Activated T-helper 9 cell treated with anti-CD3 and anti-CD28 coated beads, Interleukin-2, amount 50 U/mL, for 16 hours (primary cell): ENCODE measurements at places on chromosomes 7 and 10.

- no peak for DNase-seq
These were observed 92.4 kb upstream of the BTBD16 start for GRCh38 chr10:122178655-122179054.

- no peak for DNase-seq
These were observed 167.1 kb downstream of the NEURL1 start for GRCh38 chr10:103660364-103661197.

DNA sequence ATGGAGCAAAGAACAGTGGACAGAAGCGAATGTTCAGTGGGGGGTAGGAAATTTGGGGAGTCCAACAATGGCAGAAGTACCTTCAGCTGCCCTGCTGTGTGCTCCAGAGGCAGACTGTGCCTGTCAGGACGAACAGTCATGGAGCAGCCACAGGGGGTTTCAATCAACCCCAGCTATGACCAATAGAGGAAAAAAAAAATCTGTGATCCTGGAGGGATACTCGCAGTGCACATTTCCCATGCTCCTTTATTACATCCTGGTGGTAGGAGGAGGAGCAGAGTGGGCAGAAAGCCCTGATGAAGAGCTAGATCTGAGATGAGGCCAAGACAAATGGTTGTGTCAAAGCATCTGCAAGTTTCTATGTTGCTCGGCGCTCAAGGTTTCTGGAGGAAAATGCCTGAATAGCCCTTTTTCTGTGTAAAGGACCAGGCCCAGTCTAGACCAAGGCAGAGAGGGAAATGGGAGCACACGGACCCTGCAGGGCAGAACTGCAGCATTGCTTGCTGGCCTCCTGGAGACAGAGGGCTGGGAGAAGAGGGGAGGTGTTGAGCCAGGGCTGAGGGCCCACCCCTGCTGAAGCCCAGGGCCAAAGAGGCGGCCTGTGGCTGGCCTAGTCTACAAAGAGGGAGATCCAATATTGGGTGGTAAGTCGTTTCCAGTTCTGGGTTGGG lies 201.5 kb downstream of the GRID1 start:
- no peak for DNase-seq

GRCh38 chr7:74561898-74562613 lies 95.5 kb upstream of the GTF2I start:
- DNase-seq = no peak

- DNase-seq = peak; percentile 63
These were observed 41.5 kb upstream of the BNIP3 start for GRCh38 chr10:132023092-132023811.

DNA sequence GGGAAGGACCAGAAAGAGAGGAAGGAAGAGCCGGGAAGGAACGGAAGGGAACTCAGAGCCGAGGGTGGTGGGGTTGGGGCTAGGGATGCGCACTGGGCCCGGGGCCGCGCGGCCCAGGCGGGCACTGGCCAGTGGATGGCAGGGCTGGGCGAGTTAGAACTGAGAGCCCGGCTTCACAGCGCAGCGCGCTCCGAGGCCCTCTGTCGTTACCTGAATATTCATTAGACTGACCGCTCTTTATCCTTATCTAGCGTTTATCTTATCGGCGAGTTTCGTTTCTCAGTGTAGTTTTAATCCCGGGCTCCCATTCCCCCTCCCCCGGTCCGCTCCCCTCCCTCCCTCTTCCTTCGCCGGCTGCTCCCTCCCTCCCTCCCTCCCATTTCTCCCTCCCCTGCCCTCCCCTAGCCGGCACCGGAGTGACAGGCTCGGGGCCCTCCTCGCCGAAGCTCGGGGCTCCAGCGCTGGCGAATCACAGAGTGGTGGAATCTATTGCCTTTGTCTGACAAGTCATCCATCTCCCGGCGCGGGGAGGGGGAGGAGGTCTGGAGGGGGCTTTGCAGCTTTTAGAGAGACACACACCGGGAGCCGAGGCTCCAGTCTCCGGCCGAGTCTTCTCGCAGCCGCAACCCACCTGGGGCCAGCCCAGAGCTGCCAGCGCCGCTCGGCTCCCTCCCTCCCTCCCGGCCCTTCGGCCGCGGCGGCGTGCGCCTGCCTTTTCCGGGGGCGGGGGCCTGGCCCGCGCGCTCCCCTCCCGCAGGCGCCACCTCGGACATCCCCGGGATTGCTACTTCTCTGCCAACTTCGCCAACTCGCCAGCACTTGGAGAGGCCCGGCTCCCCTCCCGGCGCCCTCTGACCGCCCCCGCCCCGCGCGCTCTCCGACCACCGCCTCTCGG lies at the start of gene PAX2:
Gene PAX2 (plus strand): TSS at position 596 of the 895 bp plus-strand sequence. CDS start 679 bp downstream, outside the sequence.
- DNase-seq = no peak

DNA sequence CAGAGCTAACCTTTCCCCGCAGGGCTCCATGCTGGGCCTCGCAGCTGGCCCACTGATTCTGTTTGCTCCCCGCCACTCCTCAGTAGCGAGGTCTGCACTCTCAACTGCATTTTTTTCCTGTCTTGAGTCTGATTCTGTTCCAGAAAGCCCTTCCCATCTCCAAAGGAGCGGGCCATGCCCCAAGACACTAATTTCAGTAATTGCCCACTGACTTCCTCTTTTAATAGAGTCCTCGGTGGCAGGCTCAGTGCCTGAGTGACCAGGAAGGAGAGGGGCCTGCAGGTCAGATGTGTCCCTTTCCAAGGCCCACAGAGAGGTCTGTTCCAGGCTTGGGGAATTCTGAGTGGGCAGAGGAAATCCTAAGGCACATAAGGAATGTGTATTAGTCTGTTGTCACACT lies 77.4 kb downstream of the ADCY1 start:
- DNase-seq = no peak

GRCh38 chr7:39507866-39508551 lies 58.2 kb upstream of the YAE1 start:
- DNase-seq = no peak

- DNase-seq = no peak
These were observed 39.2 kb upstream of the PPP1R3C start for GRCh38 chr10:91672021-91672608.

- no peak for DNase-seq
These were observed 110.8 kb downstream of the REEP3 start for GRCh38 chr10:63631991-63632390.

GRCh38 chr10:7035126-7035761 lies 375.6 kb downstream of the SFMBT2 start:
- DNase-seq = peak; percentile 20

DNA sequence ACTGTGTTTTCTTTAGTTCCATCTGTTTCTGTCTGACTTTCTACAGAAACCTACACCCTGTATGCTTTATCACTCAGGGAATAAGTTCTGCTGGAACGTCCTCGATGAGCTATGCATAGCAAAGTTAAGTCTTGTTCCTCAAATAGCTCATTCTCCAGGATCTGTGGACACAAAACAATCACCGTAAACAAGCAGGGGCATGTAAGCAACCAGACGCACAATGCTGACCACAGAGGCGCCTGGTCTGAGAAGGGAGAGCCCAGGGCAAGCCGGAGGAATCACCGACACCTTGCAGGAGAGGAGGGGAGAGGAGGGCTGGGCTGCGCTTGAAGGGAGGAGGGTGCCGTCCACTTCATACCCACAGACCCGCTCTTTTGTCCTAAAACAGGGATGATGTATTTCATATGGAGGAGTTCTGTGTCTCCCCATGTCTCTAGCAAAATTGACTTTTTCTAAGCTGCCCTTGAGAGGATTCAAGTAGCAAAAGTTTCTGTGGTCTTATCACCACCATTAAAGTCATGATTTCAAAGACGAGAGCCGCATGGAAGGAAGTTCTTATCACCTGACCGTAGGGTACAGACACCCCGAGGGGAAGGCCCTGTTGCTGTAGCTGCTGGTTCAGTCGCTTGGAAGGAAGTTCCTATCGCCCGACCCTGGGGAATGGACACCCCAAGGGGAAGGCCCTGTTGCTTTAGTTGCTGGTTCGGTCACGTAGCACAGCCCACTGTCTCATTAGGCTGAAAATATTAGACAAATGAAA lies 14.3 kb downstream of the CALML3 start:
- no peak for DNase-seq

- DNase-seq = no peak
These were observed 293.0 kb upstream of the AKR1E2 start for GRCh38 chr10:4532976-4533375.

- DNase-seq = no peak
These were observed 181.7 kb downstream of the PLXNA4 start for GRCh38 chr7:132394283-132395198.

GRCh38 chr7:15764851-15765382 lies 78.4 kb upstream of the MEOX2 start:
- DNase-seq = no peak

GRCh38 chr10:12500381-12501303 lies 151.3 kb downstream of the CAMK1D start:
- no peak for DNase-seq

- DNase-seq = no peak
These were observed 51.5 kb upstream of the DPYSL4 start for GRCh38 chr10:132135053-132135872.

GRCh38 chr10:76244061-76244686 lies 812.8 kb downstream of the LRMDA start:
- no peak for DNase-seq

- no peak for DNase-seq
These were observed 19.8 kb upstream of the CLDN4 start for GRCh38 chr7:73810998-73811360.

- DNase-seq = no peak
These were observed 87.9 kb downstream of the RNF216 start for GRCh38 chr7:5693529-5693928.

DNA sequence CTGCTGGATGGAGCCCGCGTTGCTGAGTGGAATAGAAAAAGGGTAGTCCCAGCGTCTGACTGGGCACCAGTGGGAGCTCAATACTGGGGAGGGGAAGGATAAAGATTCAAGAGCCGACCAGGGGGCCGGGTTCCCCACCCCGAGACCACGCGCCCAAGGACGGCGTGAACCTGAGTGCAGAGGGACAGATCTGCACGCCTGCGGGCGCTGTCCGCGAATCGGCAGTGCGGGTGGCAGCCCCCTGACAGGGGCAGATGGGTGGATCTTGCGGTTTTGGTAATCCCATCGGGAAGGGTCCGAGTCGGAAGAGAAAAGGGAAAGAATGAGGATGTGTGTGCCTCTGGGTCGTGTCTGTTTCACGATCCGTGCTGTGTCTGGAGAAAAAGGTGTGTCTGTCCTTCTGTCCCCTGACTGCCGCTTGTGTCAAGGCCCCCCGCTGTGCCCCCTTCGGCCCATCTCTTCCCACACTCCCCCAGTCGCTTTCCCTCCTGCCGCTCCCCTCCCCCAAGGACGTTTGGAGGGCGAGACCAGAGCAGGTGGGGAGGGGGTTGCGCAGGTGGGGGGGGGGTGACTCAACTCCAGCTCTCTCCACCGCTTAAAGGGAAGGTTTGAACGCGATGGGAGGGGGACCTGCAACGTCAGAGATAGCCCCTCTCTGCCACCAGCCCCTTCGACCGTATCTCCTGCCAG lies 734 bp upstream of the VGF start:
- DNase-seq = no peak

GRCh38 chr7:28168393-28169158 lies 12.0 kb downstream of the JAZF1 start:
- no peak for DNase-seq

DNA sequence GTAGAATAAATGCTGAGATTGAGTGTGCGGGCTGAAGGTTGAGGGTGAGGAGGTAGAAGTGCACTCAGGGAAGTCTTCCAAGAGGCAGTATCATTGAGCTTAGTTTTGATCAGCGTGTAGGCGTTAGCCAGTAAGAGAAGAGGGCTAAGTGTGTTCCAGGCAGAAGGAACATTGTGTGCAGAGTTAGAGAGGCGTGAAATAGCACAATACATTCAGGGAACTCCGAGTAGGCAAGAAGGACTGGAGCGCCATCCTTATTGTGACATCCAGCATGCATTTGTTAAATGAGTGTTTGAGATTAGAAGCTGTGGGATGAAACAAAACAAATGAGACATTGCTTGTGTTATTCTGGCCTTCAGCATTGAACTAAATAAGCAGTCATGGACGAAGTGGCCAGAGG lies 140.9 kb upstream of the MKLN1 start:
- no peak for DNase-seq

DNA sequence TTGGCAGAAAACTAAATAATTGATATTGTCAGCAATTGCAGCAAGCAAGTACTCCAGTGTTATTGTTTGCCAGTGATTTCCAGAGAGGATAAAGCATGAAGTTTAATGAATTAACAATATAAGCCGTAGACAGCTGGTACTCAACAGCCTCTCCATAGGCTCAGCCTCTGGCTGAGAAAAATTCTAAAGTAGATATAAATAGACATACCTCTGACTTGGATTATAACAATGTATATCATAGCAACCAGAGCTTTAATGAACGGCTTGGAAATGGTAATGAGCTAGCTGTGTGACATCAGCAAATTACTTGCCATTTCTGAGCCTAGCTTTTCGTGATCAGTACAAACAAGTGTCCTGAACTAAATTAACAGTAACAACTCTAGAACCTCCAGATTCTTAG lies 1055.4 kb upstream of the AUTS2 start:
- DNase-seq = no peak

DNA sequence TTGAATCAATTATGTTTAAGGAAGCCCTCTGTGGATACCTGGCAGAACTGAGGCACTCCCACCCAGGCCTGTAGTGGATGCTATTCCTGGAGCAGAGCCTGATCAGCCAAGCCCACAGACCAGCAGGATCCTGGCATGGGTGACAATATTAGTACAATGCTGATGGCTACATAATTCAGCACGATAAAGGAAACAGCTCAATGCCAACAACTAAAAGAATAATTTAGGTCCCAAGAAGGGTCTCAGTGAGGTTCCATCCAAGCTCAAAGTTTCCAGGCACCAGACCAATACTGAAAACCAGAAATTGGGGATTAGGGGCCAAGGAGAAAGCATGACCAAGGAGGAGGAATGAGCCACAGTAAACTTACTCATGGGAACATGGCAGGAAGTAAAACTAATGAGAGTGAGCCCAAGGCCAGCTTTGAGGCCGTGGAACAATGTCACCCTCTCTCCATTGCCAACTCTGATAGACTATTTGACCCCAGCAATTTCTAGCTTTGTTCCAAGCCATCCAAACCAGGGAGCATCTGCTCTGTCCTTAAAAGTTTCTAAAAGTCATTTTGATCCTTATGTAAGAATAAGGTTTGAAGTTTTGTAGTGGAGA lies 1082.4 kb downstream of the KCNMA1 start:
- no peak for DNase-seq

GRCh38 chr10:67735430-67735829 lies 39.4 kb upstream of the CTNNA3 start:
- DNase-seq = no peak

DNA sequence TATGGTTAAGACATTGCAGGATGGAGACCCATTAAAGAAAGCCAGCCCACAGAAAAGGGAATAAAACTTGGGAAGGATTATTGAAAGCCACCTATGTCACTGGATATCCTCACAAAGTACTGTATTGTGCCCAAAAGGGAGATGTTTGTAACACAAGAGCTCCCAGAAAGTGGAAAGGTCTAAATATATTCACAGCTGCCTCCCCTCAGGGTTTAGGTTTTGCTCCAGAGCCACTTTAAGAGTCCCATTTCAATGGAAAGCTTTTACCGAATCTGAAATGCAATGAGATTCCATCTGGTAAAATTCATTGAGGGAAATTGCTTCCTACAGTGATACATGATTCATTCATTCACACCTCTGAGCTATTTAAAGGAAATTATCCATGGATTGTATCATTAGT lies 176.4 kb downstream of the XPNPEP1 start:
- no peak for DNase-seq

GRCh38 chr10:52779541-52780390 lies 7.2 kb upstream of the MBL2 start:
- DNase-seq = no peak
